ENCODE measurements at places on chromosomes 1 and 21.

DNA sequence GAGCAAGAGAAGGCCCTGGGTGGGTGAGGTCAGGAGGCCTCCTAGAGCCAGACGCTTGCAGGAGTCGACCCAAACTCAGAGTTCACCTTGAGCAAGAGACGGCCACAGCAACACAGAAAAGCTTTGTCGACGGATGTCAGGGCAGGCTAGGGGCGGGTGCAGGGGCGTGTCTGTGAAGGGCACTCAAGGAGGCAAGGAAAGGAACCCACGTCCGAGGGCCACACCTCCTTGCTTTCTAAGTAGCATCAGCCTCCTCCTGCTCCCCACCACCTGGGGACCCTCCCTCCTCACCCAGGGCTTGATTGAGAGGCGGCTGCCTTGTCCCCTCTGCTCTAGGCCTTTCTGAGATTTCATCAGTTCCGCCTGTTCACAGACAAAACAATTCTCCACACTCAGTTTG lies 92.1 kb downstream of the OMA1 start:
- peak; percentile 62 for DNase-seq

DNA sequence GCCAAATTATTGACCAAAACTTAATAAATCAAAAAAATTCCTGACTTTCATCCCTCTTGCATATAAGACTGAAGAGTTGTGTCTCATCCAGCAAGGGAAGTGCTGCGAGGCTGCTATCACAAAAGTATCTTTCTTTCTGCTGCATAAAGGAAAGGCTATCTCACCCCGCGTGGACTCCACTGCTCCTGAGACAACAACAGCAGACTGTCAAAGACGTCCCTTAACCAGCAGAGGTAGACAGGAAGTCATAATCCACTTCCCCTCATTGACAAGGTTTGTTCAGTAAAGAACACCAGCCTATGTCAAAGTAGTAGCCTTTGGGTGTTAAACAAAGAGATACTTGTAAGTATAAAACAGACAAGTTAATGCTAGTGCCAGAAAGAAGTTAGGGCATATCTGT lies 29.4 kb downstream of the VPS26C start:
- peak; percentile 2 for DNase-seq

DNA sequence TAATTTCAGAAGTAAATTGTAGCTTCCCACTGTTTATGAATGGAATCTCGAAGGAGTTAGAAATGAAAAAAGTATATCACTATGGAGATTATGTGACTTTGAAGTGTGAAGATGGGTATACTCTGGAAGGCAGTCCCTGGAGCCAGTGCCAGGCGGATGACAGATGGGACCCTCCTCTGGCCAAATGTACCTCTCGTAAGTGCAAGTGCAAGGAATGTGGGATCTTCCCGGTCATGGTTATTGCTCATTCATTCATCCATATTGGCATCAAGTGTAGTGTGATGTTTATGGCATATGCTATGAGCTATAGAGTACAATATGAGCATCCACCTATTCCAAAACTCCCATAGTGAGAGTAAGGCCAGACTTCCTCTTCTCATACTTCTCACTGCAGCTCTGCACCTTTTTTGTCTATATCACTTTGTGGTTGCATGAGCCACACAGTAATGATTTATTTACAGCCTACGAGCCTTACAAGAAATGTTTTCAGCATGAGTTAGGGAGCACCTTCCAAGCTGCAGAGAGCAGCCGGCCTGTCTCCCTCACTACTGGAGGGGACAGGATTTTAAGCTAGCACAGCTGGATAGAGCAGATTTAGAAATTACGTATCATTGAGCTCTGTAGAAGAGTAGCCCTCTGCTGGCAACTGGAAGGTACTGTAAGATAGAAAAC lies 24.9 kb upstream of the CR1L start:
- DNase-seq: no peak

- DNase-seq: no peak
Observed at GRCh38 chr1:177255411-177255810, 84.7 kb downstream of the BRINP2 start.

DNA sequence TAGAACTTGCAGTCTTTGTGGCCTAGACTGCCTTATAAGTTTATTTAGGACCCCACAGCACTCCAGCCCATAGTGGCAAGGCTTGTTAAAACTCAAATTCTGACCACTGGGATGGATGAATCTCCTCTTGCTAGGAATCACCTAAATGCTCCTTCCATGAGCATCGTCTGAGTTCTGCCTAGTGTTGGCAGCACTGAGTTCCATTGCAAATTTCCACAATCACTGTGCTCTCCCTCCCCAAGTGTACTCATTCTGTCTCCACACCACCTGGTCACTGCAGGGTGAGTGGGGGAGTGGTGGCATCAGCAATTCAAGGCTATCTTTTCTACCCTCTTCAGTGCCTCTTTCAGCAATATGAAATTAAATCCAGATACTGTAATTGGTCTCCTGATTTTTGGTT lies 46.7 kb upstream of the PTBP2 start:
- DNase-seq: no peak

DNA sequence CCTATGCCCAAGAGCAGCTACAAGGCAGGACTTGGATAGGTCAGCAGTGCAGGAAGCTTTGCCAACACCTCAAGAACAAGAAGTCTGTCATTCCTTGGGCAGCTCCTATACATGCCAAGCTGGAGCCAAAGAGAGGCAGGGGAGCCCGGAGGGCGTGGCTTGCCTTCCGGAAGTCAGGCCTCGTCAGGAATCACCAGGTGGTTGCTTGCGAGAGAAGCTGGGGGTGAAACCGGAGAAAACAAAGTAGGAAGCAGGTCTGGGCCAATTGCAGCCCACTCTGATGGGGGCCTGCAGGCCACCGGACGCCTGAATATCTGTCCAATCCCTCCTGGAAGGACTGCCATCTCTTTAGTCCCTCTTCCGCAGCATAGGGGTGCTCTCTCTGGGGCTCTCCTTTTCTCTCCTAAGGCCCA lies 794 bp upstream of the FAM76A start:
- DNase-seq: peak; percentile 25

GRCh38 chr1:55530749-55531478 lies 315.8 kb upstream of the USP24 start:
- no peak for DNase-seq

DNA sequence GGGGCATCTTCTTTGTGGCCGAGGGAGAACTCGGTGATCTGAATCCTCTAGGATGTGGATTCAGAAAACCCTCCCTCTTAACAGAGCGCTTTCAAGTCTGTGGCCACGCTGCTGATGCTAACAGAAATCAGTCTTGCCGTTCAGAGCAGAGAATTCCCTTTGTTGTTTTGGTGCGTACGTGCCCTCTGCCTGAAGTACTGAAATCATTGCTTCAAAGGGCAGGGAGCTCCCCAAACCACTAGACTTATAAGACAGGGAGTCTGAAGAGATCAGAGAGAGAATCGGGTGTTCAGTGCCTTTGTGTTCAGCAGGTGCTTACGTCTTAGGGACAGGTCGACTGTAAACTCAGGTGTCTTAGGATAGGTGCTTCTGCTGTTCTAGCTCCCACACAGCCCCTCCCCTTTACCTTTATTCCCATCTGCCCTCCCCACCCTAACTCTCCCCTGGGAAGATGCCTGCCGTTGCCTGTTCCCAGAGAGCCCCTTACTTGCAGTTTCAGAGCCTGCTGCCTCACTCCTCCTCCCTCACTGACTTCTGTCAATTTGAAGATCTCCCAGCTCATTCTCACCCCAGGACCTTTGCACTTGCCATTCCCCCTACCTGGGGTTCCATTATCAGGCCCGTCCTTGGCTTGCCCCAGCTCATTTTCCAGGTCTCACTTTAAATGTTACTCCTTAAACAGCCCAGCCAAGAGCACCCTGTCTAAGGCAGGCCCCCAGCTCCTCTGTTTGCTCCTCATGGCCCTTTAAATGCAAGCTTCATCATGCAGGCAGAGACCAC lies 143.0 kb downstream of the CAMTA1 start:
- DNase-seq: no peak

- no peak for DNase-seq
Observed at GRCh38 chr21:19123053-19123452, 719.5 kb upstream of the TMPRSS15 start.

GRCh38 chr1:230270559-230271281 lies 155.4 kb downstream of the PGBD5 start:
- no peak for DNase-seq

- DNase-seq: no peak
Observed at GRCh38 chr1:64653466-64653865, 91.4 kb upstream of the RAVER2 start.

DNA sequence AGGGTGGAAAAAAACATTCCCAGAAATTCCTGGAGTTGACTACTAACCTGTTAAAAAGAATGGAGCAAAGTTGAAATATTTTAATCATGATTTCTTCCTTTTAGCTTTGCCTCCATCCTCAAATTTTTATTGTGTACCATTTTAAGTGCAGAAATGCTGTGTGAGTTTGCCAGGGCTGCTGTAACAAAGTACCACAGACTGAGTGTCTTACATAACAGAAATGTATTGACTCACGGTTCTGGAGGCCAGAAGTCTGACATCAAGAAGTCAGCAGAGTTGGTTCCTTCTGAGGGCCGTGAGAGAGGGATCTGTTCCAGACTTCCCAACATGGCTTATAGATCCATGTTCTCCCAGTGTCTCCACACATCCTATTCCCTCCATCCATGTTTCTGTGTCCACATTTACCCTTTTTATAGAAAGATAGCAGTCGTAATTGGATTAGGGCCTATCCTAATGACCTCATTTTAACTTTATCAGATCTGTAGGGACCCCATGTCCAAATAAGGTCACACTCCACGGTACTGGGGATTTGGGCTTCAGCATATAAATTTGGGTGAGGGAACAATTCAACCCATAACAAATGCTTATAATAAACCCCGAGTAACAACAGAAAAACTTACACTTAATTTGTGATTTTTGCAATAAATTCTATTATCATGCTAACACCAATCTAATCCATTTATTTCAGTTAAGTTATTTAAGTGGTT lies 12.7 kb downstream of the SNX7 start:
- DNase-seq: no peak

- no peak for DNase-seq
Observed at GRCh38 chr1:238340989-238341388, 450.3 kb upstream of the ZP4 start.

DNA sequence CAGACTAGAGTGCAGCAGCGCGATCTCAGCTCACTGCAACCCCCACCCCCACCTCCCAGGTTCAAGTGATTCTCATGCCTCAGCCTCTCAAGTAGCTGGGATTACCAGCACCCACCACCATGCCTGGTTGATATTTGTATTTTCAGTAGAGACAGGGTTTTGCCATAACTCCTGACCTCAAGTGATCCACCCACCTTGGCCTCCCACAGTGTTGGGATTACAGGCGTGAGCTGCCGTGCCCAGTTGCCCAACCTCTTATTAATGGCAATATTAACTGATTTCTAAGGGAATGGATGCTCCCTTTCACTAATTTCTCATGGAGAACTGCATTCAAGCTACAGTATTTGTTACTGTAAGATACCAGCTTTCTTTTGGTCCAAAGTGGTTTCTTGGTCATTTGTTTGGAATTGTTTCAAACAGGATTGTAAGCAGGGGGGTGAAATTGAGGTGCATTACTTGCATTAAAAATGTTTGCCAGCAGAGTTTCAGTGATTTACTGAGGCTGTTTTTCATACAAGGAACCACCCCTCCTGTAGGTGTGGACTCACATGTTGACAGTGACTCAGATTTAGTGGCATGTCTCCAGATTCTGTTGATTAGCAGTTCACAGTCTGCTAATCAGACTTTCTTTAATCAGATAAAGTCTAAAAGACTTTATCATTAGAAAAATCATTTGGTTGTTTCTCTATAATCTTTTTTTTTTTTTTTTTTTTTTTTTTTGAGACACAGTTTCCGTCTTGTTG lies 3.9 kb upstream of the TGFBR3 start:
- no peak for DNase-seq

GRCh38 chr1:153577624-153578051 lies 12.0 kb upstream of the S100A2 start:
- no peak for DNase-seq

DNA sequence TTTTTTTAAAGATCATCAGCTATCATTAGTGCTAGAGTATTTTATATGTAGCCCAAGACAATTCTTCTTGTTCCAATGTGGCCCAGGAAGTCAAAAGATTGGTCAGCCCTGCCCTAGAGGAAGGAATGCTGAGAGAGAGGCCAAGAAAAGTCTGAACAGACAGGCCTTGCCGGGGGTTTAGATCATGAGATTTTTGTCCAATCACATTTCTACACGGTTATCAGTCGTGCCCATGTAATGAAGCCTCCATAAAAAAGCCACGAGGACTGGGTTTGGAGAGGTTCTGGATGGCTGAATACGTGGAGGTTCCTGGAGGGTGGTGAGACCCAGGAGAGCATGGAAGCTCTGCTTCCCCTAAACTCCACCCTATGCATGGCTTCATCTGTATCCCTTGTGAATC lies 24.3 kb upstream of the ENO1 start:
- no peak for DNase-seq

- DNase-seq: no peak
Observed at GRCh38 chr1:17139637-17140036, 20.4 kb upstream of the PADI2 start.

GRCh38 chr1:32695098-32695904 lies 7.3 kb downstream of the SYNC start:
- DNase-seq: no peak

DNA sequence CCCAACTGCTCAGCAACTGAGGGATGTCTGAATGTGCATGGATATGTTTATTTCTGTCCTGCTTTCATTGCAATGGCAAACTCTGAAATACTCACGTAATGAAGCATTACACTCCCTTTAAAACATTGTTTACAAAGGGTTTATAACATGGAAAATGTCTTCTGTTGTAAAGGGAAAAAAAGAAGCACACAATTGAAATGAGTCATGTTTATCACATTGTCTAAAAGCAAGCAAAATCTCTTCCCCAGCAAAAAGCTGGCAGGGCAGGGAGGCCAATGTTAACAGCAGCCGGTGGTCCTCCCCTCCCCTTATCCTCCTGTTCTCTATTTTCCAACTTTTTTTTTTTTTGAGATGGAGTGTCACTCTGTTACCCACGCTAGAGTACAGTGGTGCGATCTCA lies 3.9 kb upstream of the EFNA1 start:
- no peak for DNase-seq

DNA sequence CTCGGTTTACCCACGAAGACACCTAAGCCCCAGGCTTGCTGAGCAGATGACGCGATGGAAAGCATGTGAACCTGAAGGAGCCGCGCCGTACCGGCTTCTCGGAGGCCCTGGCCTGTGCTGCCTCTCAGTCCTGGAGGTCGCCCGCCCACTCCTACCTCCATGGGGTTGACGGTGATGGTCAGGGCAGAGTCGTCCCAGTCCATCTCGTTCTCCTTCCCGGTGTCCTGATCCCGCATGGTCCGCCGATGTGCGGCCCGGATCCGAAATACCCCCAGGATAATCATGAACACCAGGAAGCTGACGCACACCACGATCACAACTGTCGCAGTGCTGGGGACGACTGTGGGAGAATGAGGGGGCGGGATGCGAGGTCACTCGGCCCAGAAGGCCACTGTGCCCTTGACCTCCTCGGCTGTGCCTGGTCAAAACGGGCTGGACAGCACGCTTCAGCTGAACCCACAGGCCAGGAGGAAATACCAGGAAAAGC lies 79.6 kb downstream of the PIK3CD start:
- no peak for DNase-seq

- DNase-seq: peak; percentile 57
Observed at GRCh38 chr1:107963601-107964335, 1.2 kb downstream of the VAV3 start.

All from H1 (cell line).